Neural crest cell (in vitro differentiated cells): ENCODE measurements at places on chromosomes 11 and 22.

DNA sequence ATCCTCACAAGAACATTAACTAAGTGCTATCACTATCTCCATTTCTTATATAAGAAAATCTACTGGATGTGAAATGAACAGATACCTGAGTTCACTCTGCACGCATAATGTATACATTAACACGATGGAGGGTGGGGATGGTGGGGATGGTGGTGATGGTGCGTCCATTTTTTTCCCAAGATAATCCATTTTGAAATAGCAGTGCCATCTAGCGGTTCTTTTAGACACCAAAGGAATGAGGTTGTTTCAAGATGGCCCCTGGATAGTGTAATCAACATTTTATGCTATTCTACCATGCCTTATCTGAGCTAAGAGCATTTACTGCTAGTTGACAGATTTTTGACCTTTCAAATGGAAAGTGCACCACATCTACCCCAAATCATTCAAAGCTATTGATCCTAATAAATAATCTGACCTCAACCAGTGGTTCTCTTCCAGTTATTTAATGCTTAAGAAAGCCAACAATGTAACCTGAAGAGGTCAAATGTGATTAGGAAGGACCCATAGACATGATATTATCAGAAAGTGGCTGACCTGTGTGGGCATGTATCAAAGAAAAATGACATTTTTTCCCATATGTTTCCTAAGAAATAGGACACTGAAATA lies 714.7 kb upstream of the TENM4 start:
- peak; percentile 6 for DNase-seq

GRCh38 chr11:93603225-93604007 lies 58.1 kb upstream of the CEP295 start:
- DNase-seq: no peak

GRCh38 chr11:118079491-118079890 lies 2.6 kb downstream of the TMPRSS4 start:
- no peak for DNase-seq

GRCh38 chr11:62985041-62985750 lies 429 bp upstream of the SLC22A6 start:
- no peak for DNase-seq

DNA sequence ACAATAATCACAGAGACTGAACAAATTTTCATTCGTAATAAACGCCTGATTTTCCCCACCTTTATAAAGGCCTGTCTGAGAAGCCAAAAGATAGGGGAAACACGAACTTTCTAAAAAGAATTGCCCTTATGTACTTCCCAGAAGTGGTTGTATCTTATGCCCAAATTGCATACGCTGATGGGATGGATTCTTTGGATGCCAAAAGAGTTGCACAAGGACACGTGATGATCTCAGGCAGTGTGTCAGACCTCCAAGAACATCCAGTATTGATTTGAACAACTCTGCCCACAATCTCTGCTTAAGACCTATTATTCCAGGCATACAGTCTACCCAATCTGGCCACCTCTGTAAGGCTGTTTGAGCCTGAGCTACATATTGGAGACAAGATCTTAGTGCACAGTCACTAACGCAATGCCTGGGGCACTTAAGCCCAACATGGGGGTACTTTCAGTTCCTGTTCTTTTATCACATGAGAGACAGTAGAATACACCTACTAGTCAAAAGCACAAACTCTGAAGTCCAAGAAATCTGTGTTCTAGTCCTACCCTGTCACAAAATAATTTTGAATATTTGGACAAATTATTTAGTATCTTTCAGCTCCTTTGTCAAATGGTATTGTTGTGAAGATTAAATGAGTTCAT lies 38.9 kb downstream of the OR10A6 start:
- DNase-seq: no peak
